ENCODE measurements at places on chromosomes 12 and 14.

DNA sequence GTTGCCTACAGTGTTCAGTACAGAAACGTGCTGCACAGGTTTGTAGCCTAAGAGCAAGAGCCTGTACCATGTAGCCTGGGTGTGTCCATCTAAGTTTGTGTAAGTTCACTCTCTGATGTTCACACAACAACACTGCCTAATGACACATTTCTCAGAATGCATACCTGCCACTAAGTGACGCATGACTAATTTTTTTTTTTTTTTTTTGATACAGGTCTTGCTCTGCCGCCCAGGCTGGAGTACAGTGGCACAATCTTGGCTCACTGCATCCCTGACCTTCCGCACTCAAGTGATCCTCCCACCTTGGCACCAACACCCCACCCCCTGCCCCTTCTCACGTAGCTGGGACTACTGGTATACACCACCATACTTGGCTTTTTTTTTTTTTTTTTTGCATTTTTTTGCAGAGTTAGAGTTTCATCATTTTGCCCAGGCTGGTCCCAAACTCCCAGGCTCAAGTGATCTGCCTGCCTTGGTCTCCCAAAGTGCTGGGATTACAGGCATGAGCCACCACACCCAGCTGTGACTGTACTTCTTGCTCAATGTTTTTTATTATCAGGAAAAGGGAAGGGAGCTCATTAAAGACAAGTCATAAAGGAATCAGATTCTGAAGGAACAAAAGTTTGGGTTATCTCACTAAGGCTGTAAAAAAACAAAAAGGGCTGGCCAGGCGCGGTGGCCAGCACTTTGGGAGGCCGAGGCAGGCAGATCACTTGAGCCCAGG, 10.0 kb upstream of the CDC42BPB start:
- DNase-seq = no peak

- no peak for DNase-seq
These were observed 15.4 kb downstream of the RASAL1 start for GRCh38 chr12:113119980-113120669.

DNA sequence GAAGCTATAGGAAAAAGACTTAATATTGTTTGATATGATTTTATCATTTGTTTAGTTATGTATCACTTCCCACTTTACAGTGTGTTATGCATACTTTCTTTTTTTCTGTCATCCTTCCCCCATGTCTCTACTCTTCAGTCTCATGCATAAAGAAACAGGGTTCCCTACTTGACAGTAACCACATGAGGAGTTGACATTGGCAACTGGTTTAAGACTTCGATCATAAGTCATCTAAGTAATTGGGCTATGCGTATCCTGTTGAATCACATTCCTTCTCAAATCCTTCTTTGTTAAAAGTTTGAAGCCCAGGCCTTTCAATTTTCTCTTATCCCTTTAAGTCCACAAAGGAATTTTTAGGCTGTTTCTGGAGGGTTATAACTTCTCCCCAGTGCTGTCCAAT, 358.7 kb downstream of the RAD51B start:
- no peak for DNase-seq

DNA sequence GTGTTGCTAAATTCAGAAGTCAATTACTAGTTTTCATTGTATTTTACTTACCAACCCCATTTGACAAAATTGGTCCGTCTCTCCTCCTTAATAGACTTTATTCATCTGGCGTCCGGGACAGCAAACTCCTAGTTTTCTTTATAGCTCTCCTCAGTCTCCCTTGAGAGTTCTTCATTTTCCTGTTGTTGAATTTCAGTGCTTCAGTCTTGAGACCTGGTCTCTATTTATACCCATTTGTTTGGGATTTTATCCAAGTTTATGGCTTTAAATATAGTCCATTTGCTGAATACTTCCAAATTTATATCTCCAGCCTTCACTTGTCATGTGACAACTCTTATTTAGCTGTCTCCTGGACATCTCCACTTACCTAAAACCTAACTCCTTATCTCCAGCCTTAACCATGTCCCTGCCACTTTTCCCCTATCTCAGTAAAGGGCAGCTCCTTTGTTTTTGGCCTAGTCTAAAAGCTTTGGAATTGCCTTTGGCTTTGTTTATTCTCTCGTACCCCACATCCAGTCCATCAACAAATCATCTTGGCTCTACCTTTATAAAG, 23.5 kb downstream of the KTN1 start:
- DNase-seq = no peak

GRCh38 chr14:24234095-24235005, 1.6 kb downstream of the GMPR2 start:
- DNase-seq = no peak

- DNase-seq = no peak
These were observed 82.8 kb downstream of the CRACR2A start for GRCh38 chr12:3670083-3670620.

GRCh38 chr14:55370883-55371455, 40.7 kb downstream of the ATG14 start:
- DNase-seq = no peak

- DNase-seq = no peak
These were observed 43.2 kb upstream of the BCL11B start for GRCh38 chr14:99315197-99315596.

- no peak for DNase-seq
These were observed 53.1 kb downstream of the SYNE3 start for GRCh38 chr14:95463171-95463901.

Data from stimulated activated CD4-positive, alpha-beta T cell treated with anti-CD3 and anti-CD28 coated beads, TNF-alpha, amount 100 ng/mL, for 48 hours (primary cell).